ENCODE measurements at places on chromosomes 2 and 18.

DNA sequence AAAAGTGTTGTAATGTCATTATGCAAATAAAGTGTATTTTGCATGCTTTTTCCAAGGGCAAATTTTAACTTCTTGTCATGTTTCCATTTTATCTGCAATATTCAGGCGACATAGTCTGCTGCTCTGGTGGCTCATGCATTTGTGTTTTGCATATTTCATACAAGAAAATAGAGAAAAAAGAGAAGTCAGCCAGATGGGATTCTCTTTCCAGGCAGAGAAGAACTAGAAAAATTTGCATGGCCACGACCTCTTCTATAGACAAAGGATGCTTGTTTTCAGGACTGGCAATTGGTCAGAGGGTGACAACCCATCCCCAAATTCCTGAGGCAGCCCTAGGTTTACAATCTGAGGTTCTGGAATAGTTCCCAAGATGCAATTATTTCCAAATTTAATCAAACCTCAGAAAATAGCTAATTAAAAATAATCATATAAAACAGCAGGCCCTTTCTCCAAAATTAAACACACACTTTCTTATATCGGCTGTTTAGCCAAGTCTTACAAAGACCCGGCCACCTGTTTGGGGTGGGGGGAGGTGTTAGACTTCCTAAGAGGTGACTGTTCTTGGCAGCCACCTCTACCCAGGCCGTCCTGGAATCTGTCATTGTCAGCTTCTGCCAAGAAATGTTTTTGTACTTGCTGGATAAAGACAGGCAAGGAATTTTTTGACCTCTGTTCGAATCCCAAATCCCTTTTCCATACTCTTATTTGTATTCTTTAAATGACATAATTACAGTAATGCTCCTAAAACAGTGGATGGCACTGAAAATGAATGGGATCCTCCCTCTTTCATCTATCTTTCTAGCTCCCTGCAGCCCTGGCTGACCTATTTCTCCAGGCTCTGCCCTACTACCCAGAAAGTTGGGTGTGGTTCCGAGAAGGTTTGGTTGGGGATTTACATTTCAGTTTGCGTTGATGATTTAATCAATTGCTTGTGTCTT, 20.8 kb upstream of the SOS1 start:
- no peak for DNase-seq

DNA sequence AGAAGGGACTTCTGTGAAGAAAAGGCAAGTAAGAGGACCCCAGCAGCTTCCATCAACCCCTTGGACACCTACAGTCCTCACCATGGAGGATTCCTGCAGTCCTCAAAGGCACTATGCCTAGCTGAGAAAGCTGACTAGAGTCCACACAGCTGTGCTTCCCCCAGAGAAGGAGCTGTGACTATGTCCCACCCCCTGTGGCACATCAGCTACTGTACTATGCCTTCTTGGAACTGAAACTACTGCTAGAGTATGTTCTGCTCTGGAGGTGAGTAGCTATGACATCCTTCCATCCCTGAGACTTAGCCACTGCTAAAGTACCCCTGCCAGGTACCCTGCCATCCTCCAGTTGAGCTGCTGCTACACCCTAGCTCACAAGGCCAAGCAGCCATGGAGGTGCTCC, 690.2 kb upstream of the CHAC2 start:
- no peak for DNase-seq

GRCh38 chr2:47512581-47513083, 109.7 kb downstream of the MSH2 start:
- no peak for DNase-seq

- DNase-seq: no peak
These were observed 267.6 kb upstream of the CYP26B1 start for GRCh38 chr2:72415241-72415661.

- DNase-seq: no peak
These were observed 79.8 kb upstream of the NOSTRIN start for GRCh38 chr2:168722592-168722991.

DNA sequence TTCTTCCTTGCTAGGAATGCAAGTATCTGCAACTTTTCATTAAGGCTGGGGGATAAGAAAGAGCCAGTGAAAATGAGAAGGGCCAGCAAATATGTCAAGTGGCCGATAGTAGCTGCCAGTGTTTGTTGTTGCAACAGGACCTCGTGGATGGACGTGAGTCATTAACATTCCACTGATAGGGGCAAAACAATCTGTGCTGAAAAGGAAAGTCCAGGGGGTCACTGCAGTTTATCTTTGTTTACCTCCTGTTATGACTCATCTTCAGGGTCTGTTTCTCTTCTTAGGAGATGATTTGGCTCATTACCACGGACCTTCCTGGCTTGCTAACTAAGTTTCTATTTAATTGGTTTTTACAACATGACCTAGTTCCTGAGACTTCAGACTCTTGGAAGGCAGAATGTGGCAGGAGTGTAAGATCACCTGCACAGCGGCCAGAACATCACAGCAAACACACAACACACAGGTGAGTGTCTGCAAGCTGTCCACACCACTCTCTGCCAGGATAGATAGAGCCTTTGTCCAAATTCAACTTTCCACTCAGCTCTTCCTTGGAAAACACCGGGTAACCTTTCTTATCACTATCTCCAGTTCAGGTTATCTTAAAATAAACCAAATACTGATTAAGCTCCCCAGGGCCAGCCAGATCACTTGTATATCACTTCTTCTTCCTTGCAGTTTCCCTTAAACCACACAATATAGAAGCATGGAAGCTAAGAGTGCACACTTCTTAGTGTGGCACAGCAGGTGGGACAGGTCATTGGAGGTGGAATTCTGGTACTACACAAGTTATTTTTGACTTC, 157.5 kb upstream of the LMAN1 start:
- no peak for DNase-seq

- no peak for DNase-seq
These were observed 29.0 kb downstream of the ANO7 start for GRCh38 chr2:241217320-241218031.

- DNase-seq: no peak
These were observed 38.5 kb upstream of the ATP8B1 start for GRCh38 chr18:57841568-57841967.

GRCh38 chr18:2889761-2890192, 43.0 kb downstream of the EMILIN2 start:
- DNase-seq: no peak

- no peak for DNase-seq
These were observed 67.5 kb downstream of the MYL12B start for GRCh38 chr18:3329471-3329870.

DNA sequence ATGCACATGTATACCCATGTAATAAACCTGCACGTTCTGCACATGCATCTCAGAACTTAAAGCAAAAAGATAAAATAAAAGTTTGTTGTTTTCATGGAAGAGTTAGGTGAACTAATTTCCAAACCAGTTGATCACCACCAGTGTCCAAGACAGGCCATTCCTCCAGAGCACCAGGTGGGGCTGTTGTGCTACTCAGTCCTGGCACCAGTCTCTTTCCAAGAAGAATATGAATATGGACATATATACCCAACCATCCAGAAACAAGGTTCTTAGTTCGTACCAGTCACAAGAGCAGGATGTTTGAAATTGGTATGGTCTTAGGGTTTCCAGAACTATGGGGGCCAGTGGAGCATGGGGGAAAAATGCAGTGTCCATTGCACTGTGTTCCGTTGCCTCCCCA, 17.2 kb upstream of the TNP1 start:
- DNase-seq: no peak

GRCh38 chr18:58495634-58496033, 133.3 kb downstream of the ALPK2 start:
- no peak for DNase-seq

- DNase-seq: no peak
These were observed 479.4 kb upstream of the ZEB2 start for GRCh38 chr2:144999071-144999875.

DNA sequence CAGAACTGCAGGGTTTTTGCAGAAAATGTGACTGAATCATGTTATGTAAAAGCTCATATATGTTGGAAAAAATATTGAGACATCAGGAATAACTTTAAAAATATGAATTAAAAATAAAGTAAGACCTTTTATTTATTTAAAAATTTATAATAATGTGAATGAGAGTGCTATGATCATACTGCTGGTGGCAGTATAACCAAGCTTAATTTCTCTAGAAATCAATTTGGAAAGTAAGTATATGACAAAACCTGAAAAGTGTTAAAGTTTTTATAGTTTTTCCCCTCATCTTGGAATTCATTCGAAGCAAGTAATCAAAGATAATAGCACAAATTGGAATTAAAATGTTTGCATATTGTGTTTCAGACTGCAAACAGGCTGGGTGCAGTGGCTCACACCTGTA, 7.5 kb downstream of the SLC39A10 start:
- no peak for DNase-seq

- no peak for DNase-seq
These were observed 199.6 kb downstream of the AFF3 start for GRCh38 chr2:99942561-99943347.

DNA sequence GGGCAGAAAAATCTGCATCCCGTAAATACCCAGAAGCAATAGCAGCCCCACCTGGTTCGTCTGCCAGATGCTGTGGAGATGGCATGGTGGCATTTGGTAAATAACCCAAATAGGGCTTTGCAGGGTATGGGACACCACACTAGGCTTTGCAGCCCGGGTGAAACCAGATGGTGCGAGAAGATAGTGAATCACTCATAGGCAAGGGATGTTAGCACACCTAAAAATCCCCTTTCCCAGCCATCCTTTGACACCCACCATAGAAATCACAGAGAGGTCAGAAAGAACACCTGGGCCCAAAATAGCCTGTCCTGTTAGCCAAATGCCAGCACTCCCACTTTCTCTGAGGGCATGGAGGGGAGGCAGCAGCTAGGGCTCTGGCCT, 47.6 kb downstream of the BCL11A start:
- DNase-seq: no peak

DNA sequence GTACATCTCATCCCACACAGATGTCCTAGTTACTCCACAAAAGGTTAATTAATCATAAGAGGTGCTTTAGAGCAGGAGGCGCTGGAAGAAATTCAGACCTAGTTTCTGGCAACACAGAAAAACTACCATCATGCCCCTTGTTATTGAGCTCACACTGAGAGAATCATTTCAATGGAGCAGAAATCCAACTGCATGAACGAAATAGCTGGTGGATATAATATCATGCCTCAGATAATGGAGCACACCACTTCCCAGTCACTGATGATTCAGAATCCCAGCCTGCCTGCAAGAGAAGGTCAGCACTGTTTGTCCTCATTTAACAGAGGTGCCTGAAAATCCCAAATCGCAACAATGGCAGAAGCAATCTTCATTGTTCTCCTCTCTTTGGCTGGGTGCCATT, 125.8 kb upstream of the CREB1 start:
- no peak for DNase-seq

DNA sequence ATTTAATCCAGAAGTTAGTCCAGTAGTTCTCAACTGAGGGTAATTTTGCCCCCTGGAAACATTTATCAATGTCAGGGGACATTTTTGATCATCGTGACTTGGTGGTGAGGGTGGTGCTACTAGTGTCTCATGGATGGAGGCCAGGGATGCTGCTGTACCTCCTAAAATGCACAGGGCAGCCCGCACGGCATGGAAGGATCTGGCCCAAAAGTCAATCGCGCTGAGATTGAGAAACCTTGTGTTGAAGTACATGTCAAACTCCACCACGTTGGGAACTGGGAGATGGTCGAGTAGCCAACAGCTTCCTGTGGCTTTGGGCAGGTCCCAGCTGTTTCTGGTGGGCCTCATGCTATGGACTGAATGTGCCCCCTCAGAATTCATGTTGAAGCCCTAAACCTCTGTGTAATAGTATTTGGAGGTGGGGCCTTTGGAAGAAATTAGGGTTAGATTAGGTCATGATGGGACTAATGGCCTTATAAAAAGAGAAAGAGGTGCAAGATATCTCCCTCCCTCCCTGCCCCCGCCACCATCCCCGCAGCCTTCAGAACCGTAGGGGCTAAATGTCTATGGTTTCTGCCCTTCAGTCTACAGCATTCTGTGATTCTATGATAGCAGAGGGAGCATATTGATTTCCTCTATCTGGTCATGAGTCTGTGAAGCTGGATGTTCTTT, 259.7 kb downstream of the MYCN start:
- no peak for DNase-seq

DNA sequence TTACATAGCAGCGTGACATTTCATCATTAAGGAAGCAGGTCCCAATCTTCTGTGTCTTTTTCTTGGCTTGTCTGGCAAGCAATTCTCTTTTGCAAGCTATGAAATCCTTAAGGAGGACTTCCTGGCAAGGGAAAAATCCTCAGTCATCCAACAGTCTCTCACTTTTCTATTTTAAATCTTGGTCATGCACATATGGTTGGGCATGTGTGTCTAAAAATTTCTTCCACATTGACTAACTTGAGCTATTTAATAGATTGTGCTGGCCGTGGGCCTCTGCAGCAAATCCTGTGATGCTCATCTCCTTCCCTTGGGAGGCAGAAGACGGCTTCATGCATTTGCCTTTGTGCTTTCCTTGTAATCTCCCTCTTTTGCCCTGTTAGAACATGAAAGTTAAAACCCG, 634.3 kb upstream of the FANCL start:
- DNase-seq: no peak

GRCh38 chr2:44949329-44950151, 8.0 kb downstream of the SIX3 start:
- no peak for DNase-seq

GRCh38 chr2:100928235-100928634, 73.9 kb upstream of the RPL31 start:
- no peak for DNase-seq

- DNase-seq: no peak
These were observed 259.8 kb upstream of the HDAC4 start for GRCh38 chr2:239660390-239661230.

GRCh38 chr2:46720592-46721185, 194.9 kb downstream of the MCFD2 start:
- DNase-seq: no peak

GRCh38 chr2:134668821-134669220, 50.0 kb downstream of the TMEM163 start:
- peak; percentile 56 for DNase-seq

GRCh38 chr2:61727746-61728145, 126.1 kb downstream of the FAM161A start:
- no peak for DNase-seq

GRCh38 chr18:13511961-13512577, 214.3 kb downstream of the FAM210A start:
- DNase-seq: no peak

- DNase-seq: no peak
These were observed 405.9 kb downstream of the XIRP2 start for GRCh38 chr2:167293943-167294775.

GRCh38 chr18:13289481-13290205, 71.1 kb downstream of the LDLRAD4 start:
- DNase-seq: no peak

GRCh38 chr2:1641523-1641922, 102.8 kb downstream of the PXDN start:
- DNase-seq: no peak

- no peak for DNase-seq
These were observed 5.5 kb downstream of the SYT4 start for GRCh38 chr18:43271593-43272432.

GRCh38 chr18:44783371-44783770, 102.7 kb downstream of the SETBP1 start:
- DNase-seq: no peak

GRCh38 chr2:150781142-150781541, 293.7 kb upstream of the RND3 start:
- DNase-seq: no peak

- DNase-seq: no peak
These were observed 693 bp upstream of the LRP2 start for GRCh38 chr2:169362894-169363559.
